A172 (cell line): ENCODE measurements at places on chromosomes 6 and 20. TPM values are rescaled to one million over a fixed set of nuclear protein-coding genes. Genes with fewer than 3 reads are reported as not detected.
A peak's percentile ranks its signal among the peaks of the same experiment; 100 is the strongest.

GRCh38 chr6:163099621-163100171, 314.8 kb upstream of the QKI start:
- DNase-seq, result no peak

DNA sequence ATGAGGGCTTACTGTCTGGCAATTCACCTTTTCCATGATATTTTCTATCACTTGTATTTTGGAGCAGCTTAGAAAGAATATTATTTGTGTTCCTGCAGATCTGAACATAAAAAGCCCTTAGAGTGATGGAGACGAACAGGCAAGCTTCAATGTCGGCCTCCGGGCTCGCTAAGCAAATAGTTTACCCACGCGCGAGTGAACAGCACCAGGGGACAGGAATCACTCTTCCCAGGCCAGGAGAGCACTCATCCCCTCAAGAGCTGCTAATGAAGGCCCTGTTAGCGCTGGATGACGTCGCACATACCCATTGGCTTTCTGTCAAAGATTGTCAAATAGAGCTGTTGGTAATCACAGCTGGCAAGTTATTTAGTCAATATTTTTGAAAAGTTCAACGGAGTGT, 395.7 kb downstream of the ZFAND3 start:
- no peak for DNase-seq

GRCh38 chr20:49230561-49231133, 11.4 kb downstream of the DDX27 start:
- no peak for DNase-seq

- DNase-seq, result no peak
These were observed 955 bp downstream of the DLL1 start for GRCh38 chr6:170289951-170290295.

DNA sequence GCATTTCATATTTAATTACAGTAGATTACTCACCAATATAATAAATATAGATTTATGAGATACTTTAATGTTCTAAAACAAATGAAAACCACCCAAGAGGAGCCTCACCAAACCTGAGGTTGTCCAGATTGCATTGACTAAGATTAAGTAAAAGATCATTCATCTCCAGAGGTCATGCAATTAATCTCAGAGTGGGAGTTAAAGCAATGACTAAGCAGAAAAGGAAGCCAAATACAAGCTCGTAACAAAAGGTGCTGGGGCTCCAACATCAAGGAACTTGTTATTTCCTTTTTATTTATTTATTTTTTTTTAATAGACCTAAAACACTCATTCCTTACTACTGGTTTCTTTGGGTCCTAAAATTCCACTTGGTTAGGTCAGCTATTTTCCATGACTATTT, 57.7 kb downstream of the RSPO3 start:
- peak; percentile 21 for DNase-seq

The FRK gene
- 0.02 and 0.05 TPM in 2 replicates for total RNA-seq

The ZNF831 gene
- total RNA-seq, result not detected in 2 replicates

The KHDC1L gene
- total RNA-seq, result not detected in 2 replicates
